ENCODE measurements at places on chromosomes 3 and 15.

GRCh38 chr3:169901453-169901852 is 9.9 kb upstream of the SAMD7 start:
- DNase-seq = no peak
- no peaks in the 10 kb centered on the region for H3K27me3 ChIP-seq
- H3K4me3 ChIP-seq = no peak overlapping the region
- no peaks in the 10 kb centered on the region for H3K36me3 ChIP-seq
- no peaks in the 10 kb centered on the region for H3K4me1 ChIP-seq
- no peak overlapping the region for H3K27ac ChIP-seq

- H3K4me1 ChIP-seq = no peaks in the 10 kb centered on the region
- peak; percentile 24 for DNase-seq
- H3K36me3 ChIP-seq = peaks cover 45% of the 10 kb centered on the region
- no peaks in the 10 kb centered on the region for H3K27me3 ChIP-seq
Observed at GRCh38 chr3:49701388-49702077, 12.2 kb downstream of the RNF123 start.

- no peak overlapping the region for H3K4me3 ChIP-seq
- H3K27me3 ChIP-seq = no peaks in the 10 kb centered on the region
- no peaks in the 10 kb centered on the region for H3K4me1 ChIP-seq
- H3K27ac ChIP-seq = no peak overlapping the region
Observed at GRCh38 chr3:18630295-18630694, 205.2 kb upstream of the SATB1 start.

GRCh38 chr3:152289708-152290107 is 21.0 kb downstream of the MBNL1 start:
- peaks cover 17% of the 10 kb centered on the region for H3K4me1 ChIP-seq
- no peaks in the 10 kb centered on the region for H3K36me3 ChIP-seq
- no peak overlapping the region for H3K4me3 ChIP-seq
- DNase-seq = no peak

- H3K27ac ChIP-seq = no peak overlapping the region
- no peaks in the 10 kb centered on the region for H3K27me3 ChIP-seq
- no peak for DNase-seq
- no peaks in the 10 kb centered on the region for H3K4me1 ChIP-seq
- H3K4me3 ChIP-seq = no peak overlapping the region
Observed at GRCh38 chr3:79310016-79310415, 457.8 kb downstream of the ROBO1 start.

DNA sequence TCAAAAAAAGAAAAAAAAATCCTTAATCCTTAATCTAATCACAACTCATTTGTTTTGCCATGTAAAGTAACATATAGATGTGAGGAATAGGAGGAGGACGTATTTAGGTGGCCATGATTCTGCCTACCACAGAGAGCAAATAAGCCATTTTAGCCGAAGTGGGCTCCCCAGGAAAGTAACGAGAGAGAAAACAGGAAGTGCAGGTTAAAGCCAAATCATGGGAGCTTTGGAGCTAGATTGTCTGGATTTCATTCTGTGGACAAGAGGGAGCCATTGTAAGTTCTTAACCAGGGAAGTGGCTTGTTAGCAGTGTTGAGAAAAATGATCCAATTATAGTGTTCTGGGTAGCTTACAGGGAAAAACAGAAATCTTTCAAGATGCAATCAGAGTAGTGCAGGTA is 9.4 kb downstream of the TMOD2 start:
- no peaks in the 10 kb centered on the region for H3K4me1 ChIP-seq
- H3K27me3 ChIP-seq = no peaks in the 10 kb centered on the region
- no peak for DNase-seq
- no peak overlapping the region for H3K4me3 ChIP-seq
- H3K36me3 ChIP-seq = no peaks in the 10 kb centered on the region

GRCh38 chr15:66860844-66861243 is 158.8 kb downstream of the SMAD6 start:
- peaks cover 2% of the 10 kb centered on the region for H3K27me3 ChIP-seq
- no peaks in the 10 kb centered on the region for H3K4me1 ChIP-seq
- no peaks in the 10 kb centered on the region for H3K36me3 ChIP-seq
- H3K27ac ChIP-seq = no peak overlapping the region
- no peak for DNase-seq

DNA sequence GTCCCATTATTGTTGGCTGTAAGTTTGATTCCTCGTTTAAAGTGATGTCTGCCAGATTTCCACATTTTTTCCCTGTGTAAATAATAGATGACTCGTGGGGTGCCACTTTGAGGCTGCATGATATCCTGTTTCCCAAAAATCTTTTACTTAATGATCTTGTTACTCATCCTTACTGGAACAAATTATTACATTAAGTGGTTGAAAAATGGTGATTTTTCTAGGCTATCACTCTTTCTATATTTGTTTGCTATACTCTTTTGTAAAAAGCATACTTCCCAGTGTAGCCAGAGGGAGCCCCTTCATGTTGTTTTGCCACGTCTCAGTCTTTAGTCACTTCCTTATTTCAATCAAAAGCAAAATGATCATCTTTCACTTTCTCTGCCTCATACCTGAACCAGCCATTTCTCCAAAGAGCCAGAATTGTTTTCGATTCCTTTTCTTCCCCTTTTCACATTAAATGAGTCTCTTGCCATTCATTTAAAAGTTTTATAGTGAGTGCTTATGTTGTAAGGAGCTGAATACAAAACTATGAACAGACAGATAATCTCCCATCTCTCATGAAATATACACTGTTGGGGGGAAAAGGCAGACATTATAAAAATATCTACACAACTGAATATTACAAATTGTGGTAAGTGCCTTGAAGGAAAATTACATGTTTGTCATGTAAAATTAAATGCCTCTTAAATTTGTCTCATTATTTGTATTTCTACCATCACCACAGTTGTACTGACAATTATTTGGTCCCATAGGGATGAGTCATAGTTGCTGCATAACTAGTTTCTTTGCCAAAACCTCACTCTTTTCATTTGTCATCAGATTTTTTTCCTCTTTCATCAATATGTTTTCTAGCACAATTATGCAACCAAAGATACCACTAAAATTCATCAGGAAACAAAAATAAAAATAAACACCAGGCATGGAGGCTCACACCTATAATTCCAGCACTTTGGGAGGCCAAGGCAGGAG is 41.5 kb downstream of the ADGRG7 start:
- H3K4me1 ChIP-seq = peaks cover 15% of the 10 kb centered on the region
- H3K4me3 ChIP-seq = no peak overlapping the region
- no peak overlapping the region for H3K27ac ChIP-seq
- no peak for DNase-seq
- no peaks in the 10 kb centered on the region for H3K27me3 ChIP-seq
- no peaks in the 10 kb centered on the region for H3K36me3 ChIP-seq

DNA sequence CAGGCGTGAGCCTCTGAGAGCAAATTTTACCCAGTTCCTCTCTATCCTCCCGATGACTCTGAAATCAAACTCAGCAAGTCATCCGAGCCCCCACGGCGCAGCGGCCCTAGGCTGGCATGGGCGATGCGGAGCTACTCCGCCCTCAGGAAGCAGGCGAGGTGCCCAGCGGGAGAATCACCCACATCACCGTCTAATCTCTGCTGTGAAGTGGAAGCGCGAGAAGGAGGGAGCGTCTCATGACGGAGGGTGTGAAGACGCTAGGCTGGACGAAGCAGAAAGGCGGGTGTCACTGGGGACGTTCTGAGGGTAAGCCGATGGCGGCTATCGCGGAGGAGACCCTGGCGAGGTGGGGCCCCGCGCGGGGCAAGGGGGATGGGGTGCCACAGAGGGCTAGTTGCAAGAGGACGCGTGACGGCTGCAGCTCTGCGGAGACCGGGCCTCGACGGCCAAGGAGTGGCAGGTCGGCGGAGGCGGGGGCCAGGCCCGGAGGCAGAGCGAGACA is 9.1 kb upstream of the GNAI2 start:
- peaks cover 79% of the 10 kb centered on the region for H3K4me1 ChIP-seq
- H3K27me3 ChIP-seq = no peaks in the 10 kb centered on the region
- H3K36me3 ChIP-seq = no peaks in the 10 kb centered on the region
- H3K27ac ChIP-seq = no peak overlapping the region
- H3K4me3 ChIP-seq = no peak overlapping the region
- DNase-seq = no peak

- peaks cover 18% of the 10 kb centered on the region for H3K4me1 ChIP-seq
- DNase-seq = peak; percentile 55
- H3K27ac ChIP-seq = no peak overlapping the region
- H3K36me3 ChIP-seq = no peaks in the 10 kb centered on the region
- H3K4me3 ChIP-seq = no peak overlapping the region
- H3K27me3 ChIP-seq = no peaks in the 10 kb centered on the region
Observed at GRCh38 chr3:30747771-30748281, 141.4 kb downstream of the TGFBR2 start.

DNA sequence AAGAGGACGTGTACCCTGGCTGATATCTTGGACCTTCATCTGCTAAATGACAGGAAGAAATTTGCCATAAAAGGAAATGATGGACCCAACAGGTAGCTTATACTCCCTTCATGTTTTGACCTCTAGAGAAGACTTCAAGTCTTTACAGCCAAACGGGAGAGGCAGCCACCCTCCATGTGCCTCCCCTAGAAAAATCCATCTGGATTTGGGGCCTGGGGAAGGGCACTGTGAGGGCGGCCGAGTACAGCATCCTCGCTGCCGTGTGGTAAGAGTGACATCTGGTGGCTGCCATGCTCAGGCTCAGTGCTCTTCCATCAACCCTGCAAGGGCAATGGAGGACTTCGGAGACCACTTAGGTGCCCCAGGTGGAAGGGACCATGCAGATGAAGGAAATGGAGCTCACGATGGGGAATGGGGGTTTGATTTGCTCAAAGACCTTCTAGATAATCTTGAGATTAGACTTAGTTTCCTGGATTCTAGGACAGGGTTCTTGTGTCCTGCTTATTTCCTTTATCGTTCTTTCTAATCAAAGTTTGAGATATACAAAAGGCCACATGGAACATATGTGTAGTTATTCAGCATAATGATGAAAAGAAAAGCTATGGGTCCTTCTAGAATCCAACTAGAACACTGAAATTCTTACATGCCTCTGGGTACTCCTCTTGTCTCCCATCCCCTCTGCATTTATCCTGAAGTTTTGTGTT is 44.4 kb downstream of the AQP9 start:
- no peaks in the 10 kb centered on the region for H3K36me3 ChIP-seq
- H3K4me1 ChIP-seq = no peaks in the 10 kb centered on the region
- DNase-seq = peak; percentile 37
- no peak overlapping the region for H3K27ac ChIP-seq

GRCh38 chr15:37888356-37888755 is 46.1 kb upstream of the TMCO5A start:
- no peak for DNase-seq
- H3K36me3 ChIP-seq = no peaks in the 10 kb centered on the region
- no peak overlapping the region for H3K27ac ChIP-seq
- peaks cover 3% of the 10 kb centered on the region for H3K27me3 ChIP-seq
- no peak overlapping the region for H3K4me3 ChIP-seq

DNA sequence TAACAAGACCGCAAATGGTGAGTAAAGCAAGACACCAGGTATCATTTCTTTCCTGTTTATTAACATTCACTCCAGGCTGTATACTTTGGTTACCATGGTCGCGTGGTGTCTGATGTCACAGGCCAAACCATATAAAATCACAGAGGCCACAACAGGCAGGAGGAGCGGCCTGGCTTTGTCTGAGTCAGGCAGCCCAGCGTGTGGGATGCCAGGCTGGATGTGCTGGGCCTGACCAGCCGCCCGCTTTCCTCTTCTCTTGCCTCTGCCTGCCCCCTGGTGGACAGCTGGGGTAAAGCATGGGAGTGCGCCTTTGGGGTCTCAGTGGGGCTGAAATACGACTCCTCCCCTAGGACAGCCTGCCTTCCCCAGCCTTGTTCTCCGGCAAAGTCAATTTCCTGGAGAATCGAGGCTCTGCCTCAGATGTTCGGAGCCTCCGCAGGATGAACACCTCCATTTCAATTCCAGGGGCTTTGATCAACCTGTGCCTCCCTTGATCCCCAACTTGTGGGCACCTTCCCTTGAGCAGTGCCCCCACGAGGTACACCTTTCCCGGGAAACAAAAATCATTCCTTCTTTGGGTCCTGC is 78.2 kb downstream of the CCNL1 start:
- H3K27me3 ChIP-seq = no peaks in the 10 kb centered on the region
- peaks cover 27% of the 10 kb centered on the region for H3K4me1 ChIP-seq
- H3K36me3 ChIP-seq = no peaks in the 10 kb centered on the region
- DNase-seq = peak; percentile 68
- H3K4me3 ChIP-seq = peak overlapping the region; percentile 36

GRCh38 chr3:169666376-169667165 is 3.1 kb upstream of the MECOM start:
- H3K27me3 ChIP-seq = peaks cover 11% of the 10 kb centered on the region
- no peaks in the 10 kb centered on the region for H3K36me3 ChIP-seq
- peaks cover 30% of the 10 kb centered on the region for H3K4me1 ChIP-seq
- no peak overlapping the region for H3K27ac ChIP-seq

DNA sequence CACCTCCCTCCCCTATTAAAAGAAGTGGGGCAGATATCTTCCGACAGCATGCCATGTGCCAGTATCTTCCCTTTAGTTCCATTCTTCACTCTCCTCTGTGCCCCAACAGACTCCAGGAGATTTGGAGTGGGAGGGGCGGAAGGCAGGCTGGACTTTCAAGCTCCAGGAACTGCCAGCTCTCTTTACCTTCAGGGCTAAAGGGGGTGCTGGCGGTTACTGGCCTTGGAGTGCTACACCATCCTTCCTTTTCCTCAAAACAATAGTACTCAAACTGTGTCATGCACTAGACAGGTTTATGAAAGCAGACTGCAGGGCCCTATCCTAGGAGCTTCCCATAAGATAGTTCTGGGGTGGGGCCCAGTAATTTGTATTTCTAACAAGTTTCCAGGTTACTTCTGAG is 6.0 kb downstream of the LINS1 start:
- no peak for DNase-seq
- H3K36me3 ChIP-seq = no peaks in the 10 kb centered on the region
- H3K27me3 ChIP-seq = no peaks in the 10 kb centered on the region
- no peak overlapping the region for H3K27ac ChIP-seq
- H3K4me1 ChIP-seq = peaks cover 24% of the 10 kb centered on the region
- H3K4me3 ChIP-seq = no peak overlapping the region

DNA sequence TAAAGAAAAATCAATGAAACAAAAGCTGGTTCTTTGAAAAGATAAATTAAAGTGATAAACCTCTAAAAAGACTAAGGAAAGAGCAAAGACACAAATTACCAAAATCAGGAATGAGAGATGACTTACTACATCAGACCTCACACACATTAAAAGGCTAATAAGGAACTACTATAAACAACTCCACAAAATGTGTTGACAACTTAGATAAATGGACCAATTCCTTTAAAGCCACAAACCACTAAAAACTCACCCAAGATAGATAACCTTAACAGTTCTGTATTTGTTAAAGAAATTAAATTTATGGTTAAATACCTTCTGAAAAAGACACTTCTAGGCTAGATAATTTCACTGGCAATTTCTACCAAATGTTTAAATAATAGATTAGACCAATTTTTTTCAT is 170.4 kb downstream of the SMAD6 start:
- no peak for DNase-seq
- H3K27me3 ChIP-seq = no peaks in the 10 kb centered on the region
- H3K4me3 ChIP-seq = no peak overlapping the region

Measured in HepG2 (cell line).